ENCODE measurements at places on chromosomes 2 and 18.

DNA sequence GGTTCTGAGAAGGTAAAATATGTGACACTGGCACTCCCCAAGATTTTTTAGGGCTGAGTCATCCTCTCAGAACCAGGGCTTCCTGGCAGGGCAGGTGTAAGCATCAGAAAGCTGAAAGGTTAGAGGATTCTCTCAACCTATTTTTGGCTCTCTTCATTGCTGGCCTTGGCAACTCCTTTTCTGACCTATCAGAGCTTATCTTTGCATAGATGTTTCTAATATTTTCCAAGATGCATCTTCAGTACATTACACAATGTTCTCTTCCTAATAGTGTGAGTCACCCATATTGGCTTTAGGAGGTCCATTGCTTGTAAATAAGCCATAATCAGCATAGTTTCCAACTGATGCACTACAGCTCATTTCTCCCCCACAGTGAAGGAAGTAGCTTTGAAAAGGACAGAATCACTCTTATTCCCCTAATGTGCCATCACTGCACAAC lies 2008.4 kb upstream of the PIK3C3 start:
- no peak for DNase-seq

- DNase-seq = no peak
Observed at GRCh38 chr2:239078128-239078924, 230.4 kb downstream of the TWIST2 start.

DNA sequence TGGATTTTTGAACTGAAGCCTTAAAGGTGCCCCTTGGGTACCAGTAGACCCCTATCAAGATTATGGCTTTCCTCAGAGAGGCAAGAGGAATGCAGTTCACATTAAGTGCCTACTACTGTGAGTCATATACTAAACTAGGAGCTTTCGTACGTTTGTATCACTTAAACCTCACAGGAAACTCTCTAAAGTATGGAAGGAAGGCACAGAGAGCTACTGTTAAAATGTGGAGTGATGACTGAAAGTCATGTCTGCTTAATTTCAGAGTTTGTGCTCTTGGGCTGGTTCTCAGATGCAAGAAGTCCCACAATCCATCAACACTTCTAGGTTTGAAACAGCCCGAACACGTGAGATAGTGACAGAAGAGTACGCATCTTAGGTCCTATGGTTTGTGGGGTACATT lies 4.7 kb downstream of the PLCL1 start:
- no peak for DNase-seq

GRCh38 chr2:179860255-179861026 lies 971 bp downstream of the ZNF385B start:
- DNase-seq = no peak

DNA sequence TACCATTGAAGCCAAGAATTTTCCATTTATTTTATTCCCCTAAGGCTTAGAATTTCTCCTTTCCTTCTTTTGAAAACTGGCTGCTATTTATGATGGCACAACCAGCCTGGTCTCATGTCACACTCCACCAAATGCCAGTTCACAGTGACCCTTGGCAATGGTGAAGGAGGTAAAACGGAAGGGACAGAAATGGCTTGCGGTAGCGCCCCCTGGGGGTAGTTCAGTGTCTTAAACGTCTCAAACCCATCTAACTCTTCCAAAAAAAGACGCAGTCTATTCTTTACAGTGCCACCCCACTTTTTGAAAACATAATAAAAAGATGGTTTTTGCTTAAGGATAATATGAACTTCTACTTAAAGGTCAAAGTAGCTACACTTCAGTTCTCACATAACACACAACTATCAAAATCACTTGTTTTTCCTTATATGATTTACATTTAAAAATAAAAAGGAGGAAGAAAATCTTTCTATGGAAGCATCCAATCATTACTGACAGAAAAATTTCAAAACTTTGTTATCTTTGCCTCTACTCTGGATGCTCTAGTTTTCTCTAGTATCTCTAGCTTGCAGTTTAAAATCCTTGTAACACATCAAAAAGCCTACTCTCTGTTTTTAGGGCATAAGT lies 28.0 kb downstream of the PNO1 start:
- DNase-seq = peak; percentile 46

DNA sequence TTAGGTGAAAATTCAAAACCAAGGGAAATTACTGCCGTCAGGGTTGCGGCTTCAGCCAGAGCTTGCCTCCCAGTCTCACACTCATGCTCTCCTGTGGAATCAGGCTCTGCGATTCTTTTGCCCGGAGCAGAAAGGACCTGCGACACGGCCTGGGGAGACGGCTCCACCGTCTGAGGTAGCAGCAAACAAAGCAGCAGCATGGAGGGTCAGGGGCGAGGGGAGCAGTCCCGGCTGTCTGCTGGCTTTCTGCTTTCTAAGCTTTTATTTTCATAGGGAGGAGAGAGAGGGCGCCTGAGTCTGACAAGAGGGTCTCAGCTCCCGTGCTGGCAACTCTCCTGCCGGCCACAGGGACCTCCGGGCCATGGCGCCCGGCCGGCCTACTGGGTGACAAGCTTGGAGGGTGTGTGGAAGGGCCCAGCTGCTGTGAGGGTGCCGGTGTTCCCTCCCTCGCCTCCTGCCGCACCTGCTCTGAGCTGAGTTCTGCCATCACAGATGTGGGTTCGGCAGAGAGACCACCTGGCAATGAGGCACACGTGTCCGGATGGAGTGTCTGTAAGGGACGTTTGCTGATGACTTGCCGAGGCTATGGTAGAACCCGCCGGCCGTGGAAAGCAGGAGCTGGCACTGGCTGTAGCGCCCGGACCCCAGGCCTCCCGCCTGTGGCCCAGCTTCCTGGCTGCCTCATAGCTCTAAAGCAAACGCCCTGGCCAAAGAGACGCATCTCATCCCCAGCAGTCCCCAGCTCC lies 66.2 kb upstream of the CTDP1 start:
- no peak for DNase-seq

DNA sequence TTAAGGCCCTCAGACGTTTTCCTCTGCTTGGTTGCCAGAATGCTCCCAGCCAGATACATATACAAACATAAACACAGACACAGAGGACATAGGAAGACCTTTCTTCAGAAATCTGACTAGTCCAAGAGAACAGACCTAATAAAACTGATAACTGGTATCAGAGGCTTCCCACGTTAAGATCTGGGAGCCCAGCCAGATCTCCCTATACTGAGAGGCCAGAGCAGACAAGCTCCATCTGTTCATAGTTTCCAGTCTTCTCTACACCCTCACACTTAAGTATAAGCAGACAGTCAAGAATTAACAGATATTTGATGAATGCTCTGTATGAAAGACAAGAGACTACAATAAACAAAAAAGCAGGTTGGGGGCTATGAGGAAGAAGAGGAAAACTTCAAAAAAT lies 240.5 kb upstream of the CHAC2 start:
- no peak for DNase-seq
